ENCODE measurements at places on chromosomes 2 and 18. TPM values are rescaled to one million over a fixed set of nuclear protein-coding genes. Genes with fewer than 3 reads are reported as not detected.

The CDH20 gene
- total RNA-seq, result not detected

The FEV gene
- not detected for total RNA-seq

The MARCO gene
- 0.08 TPM for total RNA-seq

The LRRC30 gene
- total RNA-seq, result not detected

The SAG gene
- not detected for total RNA-seq

The AKAIN1 gene
- total RNA-seq, result not detected

Measured in A549 treated with DMSO at 1 μM for 4 hours (cell line).